ENCODE measurements at places on chromosomes 2 and 18.

- DNase-seq: no peak
Measured at GRCh38 chr18:69161383-69162028, 239.2 kb upstream of the DOK6 start.

- DNase-seq: no peak
Measured at GRCh38 chr18:62954366-62954765, 239.0 kb downstream of the PHLPP1 start.

GRCh38 chr2:48284621-48285212 is 245.2 kb upstream of the STON1 start:
- no peak for DNase-seq

- no peak for DNase-seq
Measured at GRCh38 chr2:66189553-66189952, 245.4 kb upstream of the MEIS1 start.

- no peak for DNase-seq
Measured at GRCh38 chr2:158999458-158999857, 31.0 kb downstream of the TANC1 start.
